Hair follicular keratinocyte (primary cell): ENCODE measurements at places on chromosomes 1 and 21. TPM values are rescaled to one million over a fixed set of nuclear protein-coding genes. Genes with fewer than 3 reads are reported as not detected.

The LELP1 gene
- total RNA-seq: not detected in 2 replicates

The LAPTM5 gene
- total RNA-seq: 0.42 and 0.55 TPM in 2 replicates

The HIVEP3 gene
- 0.95 and 1.7 TPM in 2 replicates for total RNA-seq

The C1QA gene
- total RNA-seq: not detected in 2 replicates

The CR2 gene
- not detected in 2 replicates for total RNA-seq

The MYBPH gene
- not detected in 2 replicates for total RNA-seq

The KCNE2 gene
- total RNA-seq: not detected in 2 replicates

The TNN gene
- total RNA-seq: not detected in 2 replicates
